ENCODE measurements at places on chromosomes 5 and 9.

DNA sequence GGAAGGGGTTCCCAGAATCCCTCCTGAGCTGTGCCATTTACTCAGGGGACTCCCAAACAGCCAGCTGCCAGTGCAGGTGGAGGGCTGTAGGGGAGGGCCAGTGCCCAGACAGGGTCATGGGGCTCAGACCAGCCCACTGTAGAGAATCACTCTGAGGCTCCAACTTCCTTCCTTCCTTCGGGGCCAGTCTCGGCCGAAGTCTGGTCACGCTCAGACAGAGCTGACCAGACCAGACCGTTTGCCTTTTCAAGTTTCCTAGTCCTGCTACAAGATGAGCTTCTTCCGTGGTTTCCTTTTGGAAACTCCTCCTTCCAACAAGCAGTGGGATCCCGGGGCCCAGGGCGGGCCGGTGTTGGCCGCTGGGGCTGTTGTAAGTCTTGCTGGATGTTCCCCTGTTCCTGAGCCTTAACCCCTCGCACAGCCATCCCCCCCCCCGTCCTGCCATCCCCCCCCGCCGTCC lies 52.6 kb downstream of the SAR1B start:
- no peak for DNase-seq

GRCh38 chr9:98990181-98990870 lies 46.6 kb downstream of the COL15A1 start:
- no peak for DNase-seq

DNA sequence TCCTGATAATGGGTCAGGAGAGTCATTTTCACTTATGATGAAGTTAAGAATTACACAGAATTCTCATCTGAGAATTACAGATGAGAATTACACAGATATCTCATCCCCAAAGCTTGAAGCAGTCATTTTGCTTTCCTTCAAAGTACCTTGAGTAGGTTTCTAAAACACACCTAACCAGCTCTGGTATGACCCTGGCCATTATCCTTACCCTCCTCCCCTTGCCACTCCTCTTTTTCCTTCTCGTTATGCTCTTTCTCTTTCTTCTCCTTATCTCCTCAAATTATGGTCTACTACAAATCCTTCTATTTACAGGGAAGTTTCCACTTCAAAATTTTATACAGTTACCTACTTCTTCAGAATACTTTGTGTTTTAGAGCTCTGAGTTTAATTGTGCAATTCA lies 44.5 kb downstream of the MEF2C start:
- no peak for DNase-seq

GRCh38 chr5:72214168-72214567 lies 105.9 kb downstream of the MRPS27 start:
- DNase-seq = no peak

DNA sequence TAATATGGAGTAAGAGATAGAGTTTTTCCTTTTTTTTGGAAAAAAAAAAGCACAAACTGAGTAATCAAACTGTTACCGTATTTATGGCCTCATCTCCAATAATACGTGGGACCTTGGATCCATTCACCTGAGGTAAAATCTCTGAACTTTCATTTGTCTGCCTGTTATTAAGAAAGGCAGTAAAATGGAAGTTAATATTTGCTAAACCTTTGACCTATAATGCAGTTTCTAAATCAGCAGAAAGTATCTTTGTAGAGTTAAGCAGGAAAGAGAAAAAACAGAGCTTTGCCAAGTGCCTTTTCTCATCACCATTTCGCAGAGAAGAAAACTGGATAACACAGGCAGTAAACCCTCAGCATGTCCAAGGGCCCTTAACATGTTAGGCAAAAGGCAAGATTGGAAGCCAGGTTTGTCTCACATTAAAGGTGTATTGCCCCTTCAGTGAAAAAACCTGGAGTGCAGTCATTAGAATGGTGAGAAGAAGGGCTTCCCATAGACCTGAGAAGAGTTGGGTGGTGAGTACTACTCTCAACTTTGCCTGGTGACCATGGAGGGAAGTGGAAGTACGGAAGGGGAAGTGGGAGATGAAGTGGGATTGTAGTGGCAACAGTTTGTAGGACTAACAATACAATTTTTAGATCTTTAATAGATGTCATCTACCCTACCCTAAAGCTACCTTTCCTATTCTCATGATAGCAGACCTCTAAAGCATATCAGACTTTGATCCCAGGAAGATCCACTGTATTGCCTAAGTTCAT lies 65.4 kb upstream of the GRAMD2B start:
- no peak for DNase-seq

GRCh38 chr5:137341831-137342230 lies 157.3 kb downstream of the SPOCK1 start:
- DNase-seq = no peak

- no peak for DNase-seq
Observed at GRCh38 chr9:112863746-112864145, 26.9 kb downstream of the SLC46A2 start.

- DNase-seq = no peak
Observed at GRCh38 chr9:114641967-114642366, 15.6 kb downstream of the TEX53 start.

- no peak for DNase-seq
Observed at GRCh38 chr5:172313915-172314314, 30.4 kb upstream of the UBTD2 start.

DNA sequence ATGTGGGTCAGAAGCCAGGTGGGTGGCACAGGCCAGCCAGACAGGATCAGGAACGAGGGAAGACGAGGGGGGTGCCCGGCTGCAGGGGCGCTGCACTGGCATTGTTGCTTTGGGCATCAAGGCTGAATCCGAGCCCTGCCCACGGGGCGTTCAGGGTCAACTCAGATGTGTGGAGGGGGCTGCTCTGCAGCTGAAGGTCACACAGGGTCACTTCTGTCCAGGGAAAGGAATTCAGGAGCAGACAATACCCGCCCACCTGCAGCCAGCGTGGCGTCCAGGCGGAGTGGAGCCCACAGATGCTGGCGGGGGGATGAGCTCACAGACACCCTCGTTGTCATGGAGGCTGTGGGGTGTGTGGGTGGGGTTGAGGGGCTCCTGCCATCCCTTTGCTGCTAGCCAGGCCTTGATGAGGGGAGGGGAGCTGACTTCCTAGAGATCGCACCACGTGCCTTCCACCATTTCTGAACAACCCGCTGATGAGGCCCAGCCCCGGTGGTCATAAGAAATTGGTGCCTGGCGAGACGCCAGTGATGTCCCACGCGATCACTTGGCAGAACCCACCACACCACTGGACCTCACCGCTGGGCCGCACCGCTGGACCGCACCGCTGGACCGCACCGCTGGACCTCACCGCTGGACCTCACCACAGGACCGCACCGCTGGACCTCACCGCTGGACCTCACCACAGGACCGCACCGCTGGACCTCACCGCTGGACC lies 31.2 kb downstream of the MRPL36 start:
- DNase-seq = no peak

DNA sequence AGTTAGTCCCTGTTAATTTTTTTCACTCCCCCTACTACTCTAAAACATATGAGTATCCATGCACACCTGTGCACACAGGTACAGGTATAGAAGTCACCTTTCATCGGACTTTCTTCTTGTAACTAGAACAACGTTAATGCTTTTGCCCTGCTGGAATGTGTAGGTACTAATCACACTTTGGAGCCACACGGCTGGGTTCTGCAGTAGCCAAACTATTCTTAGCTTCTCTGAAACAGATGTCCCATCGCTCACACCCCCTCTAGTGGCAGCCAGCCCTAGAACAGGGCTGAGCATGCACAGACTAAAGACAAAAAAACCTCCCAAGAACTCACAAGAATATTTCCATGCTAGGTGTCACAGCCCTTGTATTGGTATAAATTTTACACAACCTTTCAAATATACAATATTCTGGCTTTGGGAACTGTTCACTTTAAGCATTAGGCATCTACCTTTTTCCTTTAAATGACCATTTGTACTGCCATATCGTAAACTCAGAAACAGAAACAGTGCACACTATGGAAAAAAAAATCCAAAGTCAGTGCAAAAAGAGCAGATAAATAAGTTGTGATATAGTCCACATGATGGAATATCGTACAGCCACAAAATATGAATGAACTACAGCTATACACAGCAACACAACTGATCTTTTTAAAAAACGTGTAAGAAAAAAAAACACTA lies 64.0 kb downstream of the RETREG1 start:
- DNase-seq = peak; percentile 61

- no peak for DNase-seq
Observed at GRCh38 chr9:37417252-37417803, 5.2 kb upstream of the GRHPR start.

DNA sequence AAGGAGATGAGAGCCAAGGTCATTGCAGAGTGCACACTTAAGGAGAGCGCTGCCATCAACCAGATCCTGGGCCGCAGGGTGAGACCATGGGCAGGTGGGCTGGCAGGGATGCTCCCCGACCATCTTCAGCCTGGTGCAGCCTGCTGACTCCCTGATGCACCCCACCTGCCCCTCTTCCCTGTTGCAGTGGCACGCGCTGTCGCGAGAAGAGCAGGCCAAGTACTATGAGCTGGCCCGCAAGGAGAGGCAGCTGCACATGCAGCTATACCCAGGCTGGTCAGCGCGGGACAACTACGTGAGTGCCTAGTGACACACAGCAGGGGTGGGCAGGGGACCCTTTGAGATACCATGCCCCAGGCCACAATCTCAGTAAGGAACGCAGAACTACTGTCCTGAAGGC lies 28.3 kb downstream of the TCF7 start:
- DNase-seq = no peak

DNA sequence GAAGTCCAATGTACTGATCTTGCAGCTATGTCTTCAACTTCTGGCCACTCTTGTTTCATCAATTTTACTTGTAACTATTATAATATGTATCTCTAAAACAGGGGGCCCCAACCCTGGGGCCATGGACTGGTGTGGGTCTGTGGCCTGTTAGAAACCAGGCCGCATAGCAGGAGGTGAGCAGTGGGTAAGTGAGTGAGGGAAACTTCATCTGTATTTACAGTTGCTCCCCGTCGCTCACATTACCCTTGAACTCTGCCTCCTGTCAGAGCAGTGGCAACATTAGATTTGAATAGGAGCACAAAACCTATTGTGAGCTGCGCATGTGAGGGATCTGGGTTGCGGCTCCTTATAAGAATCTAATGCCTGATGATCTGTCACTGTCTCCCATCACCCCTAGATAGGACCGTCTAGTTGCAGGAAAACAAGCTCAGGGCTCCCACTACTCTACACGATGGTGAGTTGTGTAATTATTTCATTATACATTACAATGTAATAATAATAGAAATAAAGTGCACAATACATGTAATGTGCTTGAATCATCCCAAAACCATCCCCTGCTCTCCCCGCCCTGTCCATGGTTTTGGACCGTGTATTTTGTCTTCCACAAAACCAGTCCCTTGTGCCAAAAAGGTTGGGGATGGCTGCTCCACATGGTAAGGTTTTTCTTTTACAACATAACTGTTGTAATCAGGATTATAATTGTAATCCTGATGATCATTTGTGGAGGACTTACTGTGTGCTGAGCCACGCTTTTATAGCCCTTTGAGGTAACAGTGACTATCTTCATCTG lies 26.9 kb upstream of the SH3PXD2B start:
- no peak for DNase-seq

- DNase-seq = no peak
Observed at GRCh38 chr5:146635443-146635842, 119.5 kb upstream of the GPR151 start.

DNA sequence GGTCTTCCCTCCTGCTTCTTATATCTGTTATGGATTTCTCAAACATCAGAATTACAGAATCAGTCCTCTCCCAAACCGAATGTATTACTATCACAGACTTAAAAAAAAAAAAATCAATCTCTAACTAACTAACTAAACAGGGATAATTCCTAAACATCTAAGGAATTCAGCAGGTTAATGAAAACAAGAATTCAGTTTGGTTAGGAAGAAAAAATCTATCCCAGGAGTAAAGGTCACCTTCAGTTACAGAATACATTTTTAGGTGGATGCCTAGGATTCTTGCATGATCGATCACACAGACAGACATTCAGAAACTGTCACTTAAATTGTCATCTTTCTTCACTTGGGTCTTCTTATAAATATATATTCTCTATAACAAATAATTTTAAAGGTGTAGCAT lies 11.5 kb downstream of the PTAR1 start:
- no peak for DNase-seq

- no peak for DNase-seq
Observed at GRCh38 chr9:19085295-19085694, 17.4 kb downstream of the HAUS6 start.

DNA sequence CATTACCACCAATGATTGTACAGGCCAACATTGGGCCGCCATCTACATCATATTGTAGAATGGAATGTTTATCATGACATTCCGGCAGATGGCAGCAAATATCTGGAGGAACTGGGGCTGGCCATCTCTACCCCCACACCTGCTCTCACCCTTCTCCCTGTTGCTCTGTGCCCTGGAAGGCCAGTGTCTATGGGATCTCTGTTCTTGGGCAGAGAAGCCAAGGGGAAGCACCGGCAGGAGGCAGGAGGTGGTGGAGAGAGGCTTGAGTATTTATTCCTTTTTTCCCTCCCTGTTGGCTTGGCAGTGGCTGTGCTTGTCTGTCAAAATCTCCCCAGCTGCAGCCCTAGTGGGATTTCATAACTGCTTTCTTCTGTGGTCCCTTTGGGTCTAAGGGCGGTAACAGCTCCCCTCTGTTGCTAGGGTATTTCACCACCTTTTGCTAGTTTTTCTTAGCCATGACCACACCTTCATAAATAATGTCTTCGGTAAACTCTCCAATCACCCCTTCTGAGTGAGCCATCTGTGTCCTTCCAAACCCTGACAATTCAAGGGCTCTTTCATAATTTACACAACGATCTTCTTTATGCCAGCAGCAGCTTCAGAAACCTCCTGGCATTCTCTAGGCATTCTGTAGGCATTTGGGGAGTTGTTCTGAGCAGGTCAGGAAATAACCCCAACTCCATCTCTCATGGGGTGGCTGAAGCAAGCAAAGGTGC lies 225.8 kb downstream of the MELK start:
- DNase-seq = no peak

- DNase-seq = no peak
Observed at GRCh38 chr5:107505763-107506534, 164.8 kb downstream of the EFNA5 start.

GRCh38 chr9:12425878-12426864 lies 267.0 kb upstream of the TYRP1 start:
- DNase-seq = no peak

DNA sequence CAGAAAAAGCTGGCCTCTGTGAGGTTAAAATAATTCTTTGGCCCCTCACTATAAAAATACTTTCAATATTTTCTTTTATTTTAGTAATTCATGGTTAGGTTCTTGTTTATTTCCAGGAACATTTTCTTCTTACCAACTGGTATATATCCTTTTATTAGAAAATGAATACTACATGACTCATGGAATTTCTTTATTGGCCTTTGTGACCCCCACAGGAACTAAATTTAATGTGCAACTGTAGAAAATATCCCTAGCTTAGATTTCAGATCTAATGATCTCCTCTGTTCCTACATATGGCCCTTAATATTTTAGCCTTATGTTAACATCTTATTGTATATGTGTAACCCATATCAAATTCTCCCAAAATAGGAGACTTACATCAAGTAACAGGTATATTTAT lies 429.9 kb downstream of the NR2F1-AS1 start:
- DNase-seq = no peak

- no peak for DNase-seq
Observed at GRCh38 chr5:2205185-2205585, 322.5 kb upstream of the IRX4 start.

Data from stimulated activated CD4-positive, alpha-beta T cell treated with anti-CD3 and anti-CD28 coated beads, Interleukin-1b, Interleukin-23, amount 100 ng/mL, for 48 hours (primary cell).